ENCODE measurements at places on chromosomes 3 and 15.

GRCh38 chr15:58788056-58788710 lies 17.1 kb downstream of the MINDY2 start:
- DNase-seq: no peak

DNA sequence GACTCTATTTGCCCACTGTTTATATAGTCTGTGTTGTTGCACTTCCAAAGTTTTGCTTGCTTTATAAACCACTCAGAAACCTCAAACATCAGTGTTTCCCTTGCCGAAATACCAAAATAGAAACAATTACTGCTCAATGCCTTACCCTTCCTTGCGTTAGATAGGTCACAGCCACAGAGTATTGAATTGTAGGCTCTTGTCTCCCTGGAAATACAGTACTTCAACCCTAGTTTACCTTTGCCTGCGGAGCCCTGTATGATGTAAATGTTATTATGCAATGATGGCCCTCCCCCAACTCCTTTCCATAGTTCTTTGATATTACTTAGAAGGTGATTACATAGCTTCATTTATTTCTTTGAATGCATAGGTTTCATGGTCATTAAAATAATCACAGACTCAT lies 44.2 kb downstream of the SOX2 start:
- DNase-seq: no peak

GRCh38 chr15:54277834-54278233 lies 299.6 kb downstream of the UNC13C start:
- DNase-seq: no peak

GRCh38 chr15:100803171-100803440 lies 76.5 kb upstream of the ALDH1A3 start:
- no peak for DNase-seq

- no peak for DNase-seq
Observed at GRCh38 chr3:64627471-64628321, 60.1 kb downstream of the ADAMTS9 start.

GRCh38 chr3:156750874-156751245 lies 75.3 kb upstream of the LEKR1 start:
- DNase-seq: no peak

DNA sequence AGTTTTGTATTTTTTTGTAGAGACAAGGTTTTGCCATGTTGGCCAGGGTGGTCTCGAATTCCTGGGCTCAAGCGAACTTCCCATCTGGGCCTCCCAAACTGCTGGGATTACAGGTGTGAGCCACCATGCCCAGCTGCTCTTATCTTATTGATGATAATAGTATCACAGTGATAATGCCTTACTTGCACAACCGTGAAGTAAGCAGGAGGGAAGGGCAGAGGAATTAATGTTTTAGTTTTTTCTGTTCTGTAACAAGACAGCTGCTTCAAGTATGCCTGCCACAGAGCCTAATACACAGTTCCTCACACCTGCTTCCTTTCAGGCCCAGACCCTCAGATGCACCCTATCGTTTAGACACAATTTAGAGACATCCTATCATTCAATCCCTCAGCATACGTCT lies 26.1 kb upstream of the MUC13 start:
- DNase-seq: no peak

DNA sequence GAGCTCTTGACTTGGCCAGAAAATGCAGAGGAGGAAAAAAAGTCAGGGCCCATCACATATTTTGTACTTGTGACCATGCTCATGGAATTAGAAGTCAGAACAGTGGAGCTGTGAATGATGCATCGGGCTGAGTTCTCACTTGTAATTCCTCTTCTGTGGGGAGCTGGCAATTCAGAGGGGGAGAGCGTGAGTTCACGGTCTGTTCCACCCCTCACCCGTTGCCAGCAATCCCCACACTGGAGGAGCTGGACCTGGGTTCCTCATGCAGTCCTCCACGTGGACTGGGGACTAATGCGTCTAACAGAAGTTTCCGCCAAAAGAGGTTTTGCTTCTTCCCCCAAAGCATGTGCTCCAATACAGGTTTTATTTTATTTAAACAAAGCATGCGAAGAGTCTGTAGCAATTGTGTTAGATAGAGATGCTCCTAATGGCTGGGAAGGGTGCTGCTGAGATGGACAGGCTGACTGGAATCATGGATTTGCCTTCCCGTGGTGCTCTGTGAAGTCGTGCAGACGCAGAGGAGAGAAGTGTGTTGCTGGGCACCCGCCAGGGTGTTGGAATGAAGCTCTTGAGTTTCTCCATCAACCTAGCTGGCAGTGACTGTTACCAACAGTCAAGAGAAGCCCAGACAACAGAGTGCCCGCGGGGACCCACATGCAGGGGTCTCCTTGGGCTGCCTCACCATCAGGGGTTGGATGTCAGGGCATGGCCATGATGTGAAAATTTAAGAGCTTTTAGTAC lies 77.4 kb upstream of the PCSK6 start:
- no peak for DNase-seq

DNA sequence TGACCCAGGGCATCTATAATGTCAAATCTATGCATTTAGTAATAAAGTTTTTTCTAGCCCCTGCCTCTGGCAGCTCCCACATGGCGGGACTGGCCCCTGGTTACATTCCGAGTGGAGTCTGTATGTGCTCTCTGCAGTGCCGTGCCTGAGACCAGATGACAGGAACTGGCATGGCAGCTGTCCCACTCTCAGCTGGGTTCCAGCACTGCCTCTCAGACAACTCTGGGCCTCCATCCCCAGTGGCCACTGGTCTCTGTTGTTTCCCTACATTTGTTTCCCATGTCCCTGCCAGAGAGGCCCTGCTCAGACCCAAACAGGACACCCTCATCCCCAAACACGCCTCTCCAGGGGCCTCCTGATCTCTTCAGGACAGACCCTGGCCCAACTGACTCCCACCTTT lies 109.3 kb downstream of the OCA2 start:
- no peak for DNase-seq

- no peak for DNase-seq
Observed at GRCh38 chr3:196220587-196220986, 4.3 kb downstream of the SLC51A start.

GRCh38 chr3:179079537-179079936 lies 7.9 kb upstream of the ZMAT3 start:
- no peak for DNase-seq

GRCh38 chr3:170222647-170223541 lies 670 bp downstream of the PRKCI start:
- DNase-seq: no peak

DNA sequence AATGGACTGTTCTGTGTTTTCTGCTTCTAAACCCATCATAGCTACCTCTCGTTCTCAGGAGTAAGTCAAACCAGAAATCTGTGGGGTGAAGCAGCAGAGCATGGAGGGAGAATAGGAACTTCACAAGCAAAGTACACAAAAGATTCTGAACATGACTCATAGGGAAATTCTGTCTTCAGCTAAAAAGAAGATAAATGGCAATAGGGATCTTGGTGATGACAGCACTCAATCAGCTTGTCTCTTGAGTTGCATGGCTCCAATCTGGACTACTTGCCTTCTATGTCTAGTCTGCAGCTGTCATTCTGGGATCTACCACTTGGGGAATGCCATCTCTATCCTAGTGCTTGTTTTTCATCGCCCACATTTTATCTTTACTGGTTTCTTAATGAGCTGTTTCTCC lies 13.5 kb upstream of the GRAMD1C start:
- no peak for DNase-seq

- no peak for DNase-seq
Observed at GRCh38 chr15:66880380-66881155, 178.5 kb downstream of the SMAD6 start.

DNA sequence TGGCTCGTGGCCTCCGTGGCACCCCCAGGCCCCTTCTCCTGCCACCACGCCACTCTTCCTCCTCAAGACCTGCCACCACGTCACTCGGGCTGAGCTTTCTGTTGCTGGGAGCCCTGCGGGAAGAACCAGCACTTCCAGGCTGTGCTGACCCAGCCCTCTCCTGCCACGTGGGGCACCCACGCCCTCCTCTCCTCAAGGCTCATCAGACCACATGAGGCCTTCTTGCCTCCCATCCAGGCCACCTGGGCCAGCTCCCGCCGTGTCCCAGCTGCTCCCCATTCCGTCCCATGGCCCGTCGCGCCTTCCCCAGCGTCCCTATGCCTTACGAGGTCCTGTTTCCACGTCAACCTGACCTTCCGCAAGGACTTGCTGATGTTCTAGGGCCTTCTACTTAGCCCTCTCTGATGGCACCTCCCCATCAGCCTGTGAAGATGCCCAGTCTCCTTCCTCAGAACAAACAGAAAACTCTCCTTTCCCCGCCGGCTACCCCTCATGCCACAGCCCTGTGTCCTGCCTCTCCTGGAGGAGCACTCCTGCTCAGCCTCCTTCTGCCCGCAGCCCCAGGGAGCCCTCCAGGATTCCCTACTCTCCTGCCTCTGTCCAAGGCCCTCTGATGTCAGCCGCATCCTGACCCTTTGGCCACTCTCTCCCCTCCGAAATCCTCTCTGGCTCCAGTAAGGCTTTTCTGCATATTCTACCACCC lies 71.1 kb upstream of the BLM start:
- no peak for DNase-seq

Measured in CMK (cell line).